RPMI7951 (cell line): ENCODE measurements at places on chromosomes 12 and 14. TPM values are rescaled to one million over a fixed set of nuclear protein-coding genes. Genes with fewer than 3 reads are reported as not detected.

GRCh38 chr14:69573831-69574262 lies 824 bp downstream of the CCDC177 start:
- no peak for DNase-seq

- DNase-seq = no peak
Observed at GRCh38 chr12:84745127-84745526, 167.5 kb downstream of the SLC6A15 start.

- DNase-seq = no peak
Observed at GRCh38 chr14:50523271-50524041, 8.9 kb downstream of the MAP4K5 start.

DNA sequence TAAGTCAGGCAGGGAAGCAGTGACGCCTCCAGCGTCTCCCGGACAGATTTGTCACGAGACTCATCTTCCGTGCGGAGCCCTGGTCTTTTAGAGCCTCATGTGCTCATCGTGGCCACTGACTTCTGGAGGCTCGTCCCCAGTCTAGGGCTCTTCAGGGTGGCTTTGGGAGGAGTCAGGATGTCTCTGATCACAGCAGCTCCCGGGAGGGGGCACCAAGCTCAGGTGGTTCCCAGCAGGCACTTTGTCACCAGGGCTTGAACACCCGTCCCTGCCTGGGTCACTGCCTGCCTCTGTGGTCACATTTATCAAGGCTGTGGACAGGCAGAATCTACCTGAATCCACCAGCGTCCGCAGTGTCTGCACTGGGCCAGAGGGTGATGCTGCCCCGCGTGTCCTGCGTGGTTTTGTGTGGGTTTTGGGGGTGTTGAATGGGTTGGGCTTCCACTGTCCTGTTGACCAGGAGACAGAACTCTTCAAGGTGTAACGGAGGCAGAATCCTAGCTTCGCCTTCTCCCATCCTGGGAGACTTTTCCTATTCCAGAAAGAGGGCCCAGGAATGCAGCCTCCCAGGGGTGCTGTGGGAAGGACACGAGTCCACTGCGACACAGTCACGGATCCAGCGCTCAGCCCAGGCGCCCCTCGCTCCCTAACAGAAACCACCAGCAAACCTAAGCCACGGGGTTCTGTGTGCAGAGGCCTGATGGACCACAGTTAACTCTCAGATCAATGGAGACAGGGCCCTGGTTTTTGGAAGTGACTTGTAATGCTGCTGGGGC lies 132.3 kb downstream of the ADGRD1 start:
- DNase-seq = no peak

- no peak for DNase-seq
Observed at GRCh38 chr14:104095426-104096310, 10.2 kb downstream of the ASPG start.

DNA sequence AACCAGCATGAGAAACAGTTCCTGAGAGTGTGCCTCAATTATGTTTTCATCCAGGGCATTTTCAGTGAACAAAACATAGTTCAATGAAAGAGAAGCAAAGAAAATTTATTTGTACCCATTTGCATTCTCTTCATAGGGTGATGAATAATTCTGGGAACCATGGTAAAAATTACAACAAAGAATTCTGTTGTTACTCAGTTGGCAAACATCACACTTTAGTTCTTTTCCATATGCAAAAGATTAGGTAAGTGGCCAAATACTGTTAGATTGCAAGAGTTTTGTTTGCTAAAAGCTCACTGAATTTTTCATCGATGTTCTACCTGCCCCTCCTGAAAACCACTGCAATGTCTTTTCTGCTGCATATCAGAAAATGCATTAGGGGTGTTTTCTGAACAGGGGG lies 132.4 kb upstream of the RGS6 start:
- no peak for DNase-seq

Gene SLCO1C1
- total RNA-seq = not detected in 2 replicates

GRCh38 chr12:64578566-64578965 lies 31.7 kb upstream of the RASSF3 start:
- no peak for DNase-seq

Gene DGLUCY
- 13.6 and 15.6 TPM in 2 replicates for total RNA-seq

GRCh38 chr12:93302331-93303229 lies 75.1 kb upstream of the NUDT4 start:
- DNase-seq = peak; percentile 24

- DNase-seq = peak; percentile 14
Observed at GRCh38 chr14:62645649-62646048, 399.6 kb downstream of the KCNH5 start.

DNA sequence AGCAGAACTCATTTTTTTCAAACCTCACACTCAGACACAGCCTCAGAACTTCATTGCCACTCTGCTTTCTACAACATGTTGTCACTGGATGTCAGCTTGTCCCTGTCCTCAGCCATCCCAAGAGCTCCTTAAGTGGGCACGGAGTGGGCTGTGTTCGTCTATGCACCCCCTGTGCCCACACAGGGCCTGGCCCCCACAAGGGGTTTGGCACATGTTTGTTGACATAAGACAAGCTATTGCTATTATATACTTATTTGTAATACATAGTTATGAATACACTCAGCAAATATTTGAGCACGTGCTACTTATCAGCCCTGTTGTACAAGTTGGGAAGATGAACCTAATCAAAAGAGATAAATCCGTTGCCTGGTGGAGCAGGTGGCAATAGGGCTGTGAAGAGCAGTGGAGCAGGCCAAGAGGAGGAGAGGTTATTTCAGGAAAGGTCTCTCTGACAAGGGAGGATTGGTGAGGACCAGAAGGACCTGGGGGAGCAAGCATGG lies 4.3 kb upstream of the BDKRB1 start:
- no peak for DNase-seq

GRCh38 chr14:20782280-20782890 lies 1.3 kb downstream of the RNASE6 start:
- DNase-seq = peak; percentile 5

DNA sequence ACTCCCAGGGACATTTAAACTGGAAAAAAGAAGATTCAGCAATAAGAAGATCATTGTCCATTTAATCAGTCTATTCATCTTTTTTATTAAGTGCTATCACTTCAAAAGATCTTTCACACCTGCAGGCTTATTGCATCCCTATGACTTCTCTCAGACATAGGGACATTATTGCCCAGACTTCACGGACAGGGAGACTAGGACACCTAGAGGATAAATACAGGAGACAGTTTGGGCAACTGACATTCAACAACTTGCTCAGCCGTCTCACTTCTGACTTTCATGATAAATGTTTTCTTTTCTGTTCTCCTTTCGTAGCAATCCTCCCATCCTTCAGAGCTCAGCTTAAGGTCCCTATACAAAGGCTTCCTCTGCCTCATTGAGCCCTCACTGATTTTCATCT lies 84.3 kb downstream of the TMEM30B start:
- DNase-seq = no peak

GRCh38 chr14:86055512-86056075 lies 525.6 kb downstream of the FLRT2 start:
- DNase-seq = no peak

DNA sequence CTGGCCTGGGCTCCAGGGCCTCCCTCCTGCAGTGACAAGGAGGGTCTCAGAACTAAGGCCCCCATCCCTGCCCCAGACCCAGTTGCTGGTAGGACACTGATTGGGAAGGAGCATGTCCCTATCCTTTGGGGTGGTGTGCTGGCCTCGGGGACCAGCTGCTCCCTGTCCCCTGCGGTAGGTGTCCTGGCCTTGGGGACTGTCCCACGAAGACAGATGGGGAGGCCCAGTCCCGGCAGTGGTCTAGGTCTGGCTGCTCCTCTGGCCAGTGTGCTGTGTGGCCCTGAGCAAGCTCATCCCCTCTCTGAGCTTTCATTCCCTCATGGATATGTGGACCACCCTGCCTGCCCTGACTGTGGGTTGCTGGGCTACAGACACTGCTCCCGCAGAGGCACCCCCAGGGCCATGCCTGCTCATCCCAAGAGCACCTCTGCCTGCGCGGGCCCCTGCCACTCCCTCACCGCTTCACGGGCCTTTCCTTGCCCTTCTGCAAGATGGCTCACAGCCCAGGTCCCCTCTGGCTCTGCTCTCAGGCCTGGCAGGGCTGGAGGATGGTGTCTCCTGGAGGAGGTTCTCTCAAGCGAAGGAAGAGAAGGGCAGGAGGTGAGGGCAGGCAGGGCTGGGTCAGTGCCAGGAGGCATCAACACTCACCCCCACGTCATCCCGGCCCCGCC lies 12.5 kb downstream of the AHNAK2 start:
- no peak for DNase-seq

- DNase-seq = no peak
Observed at GRCh38 chr12:77591959-77592743, 238.5 kb upstream of the NAV3 start.

Gene HAL
- total RNA-seq = not detected in 2 replicates

DNA sequence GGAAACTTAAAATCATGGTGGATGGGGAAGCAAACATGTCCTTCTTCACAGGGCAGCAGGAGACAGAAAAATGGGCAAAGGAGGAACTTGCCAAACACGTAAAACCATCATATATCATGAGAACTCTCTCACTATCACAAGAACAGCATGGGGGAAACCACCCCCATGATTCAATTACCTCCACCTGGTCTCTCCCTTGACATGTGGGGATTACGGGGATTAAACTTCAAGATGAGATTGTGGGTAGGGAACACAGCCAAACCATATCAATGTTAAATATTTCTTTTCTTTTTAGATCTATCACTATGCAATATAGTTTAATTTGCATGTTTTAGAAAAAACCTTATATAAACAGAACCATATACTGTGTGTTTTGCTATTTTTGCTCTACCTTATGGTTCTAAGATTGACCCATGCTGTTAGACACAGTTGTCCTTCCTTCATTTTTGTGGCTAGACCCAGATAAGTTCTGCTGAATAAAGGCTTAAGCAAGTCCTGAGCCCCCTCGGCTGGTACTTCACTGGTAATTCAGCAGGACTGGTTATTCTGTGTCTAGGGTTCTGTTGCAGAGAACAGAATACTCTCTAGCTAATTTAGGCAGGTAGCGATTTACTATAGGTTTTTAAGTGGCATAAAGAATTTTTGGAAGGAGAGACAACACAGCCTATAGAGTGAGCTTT lies 253.7 kb upstream of the HMGA2 start:
- DNase-seq = no peak

DNA sequence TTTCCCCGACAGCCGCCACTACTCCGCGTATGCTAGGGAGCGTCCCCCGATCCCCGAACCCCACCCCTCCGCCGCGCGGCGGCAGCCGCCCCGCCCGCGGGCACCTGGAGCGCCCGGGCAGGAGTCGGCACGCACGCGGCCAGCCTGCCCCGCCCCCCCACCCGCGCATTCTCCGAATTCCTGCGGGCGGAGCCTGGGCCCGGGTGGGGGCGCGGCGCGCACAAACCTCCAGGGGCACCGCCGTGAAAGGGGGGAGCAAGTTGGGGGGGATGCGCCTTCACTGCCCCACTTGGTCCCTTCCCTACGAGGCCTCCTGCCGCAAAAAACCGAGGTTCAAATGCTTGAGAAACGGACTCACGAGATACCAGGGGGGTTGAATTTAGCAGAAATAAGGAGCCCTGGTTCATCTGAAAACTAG lies 1.7 kb downstream of the AJUBA start:
- peak; percentile 65 for DNase-seq

Gene IFNG
- not detected in 2 replicates for total RNA-seq

- peak; percentile 68 for DNase-seq
Observed at GRCh38 chr12:571795-572531, 91.3 kb downstream of the NINJ2 start.

- peak; percentile 98 for DNase-seq
Observed at GRCh38 chr12:106030210-106031071, 108.3 kb downstream of the NUAK1 start.

DNA sequence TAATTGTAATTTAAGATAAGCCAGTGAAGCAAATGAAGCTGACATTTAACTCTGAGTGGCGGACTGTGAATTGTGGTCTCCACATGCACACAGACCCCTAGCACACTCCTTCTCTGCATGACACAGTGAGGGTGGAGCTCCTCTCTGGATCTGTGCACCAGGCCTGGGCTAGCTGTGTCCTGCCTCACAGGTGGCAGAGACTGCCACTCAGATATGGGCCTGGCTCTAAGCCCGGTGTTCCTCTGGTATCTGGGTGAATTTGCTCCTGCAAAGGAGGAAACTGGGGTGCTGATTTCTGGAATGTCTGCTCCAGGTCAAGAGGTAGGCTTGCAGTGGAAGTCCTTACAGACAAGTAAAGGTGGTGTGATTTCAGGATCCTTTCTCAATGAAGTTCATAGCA lies 282.4 kb downstream of the FOXN3 start:
- DNase-seq = no peak

- DNase-seq = no peak
Observed at GRCh38 chr12:16568873-16569272, 37.1 kb downstream of the LMO3 start.
